Stimulated activated CD8-positive, alpha-beta memory T cell treated with anti-CD3 and anti-CD28 coated beads, Interleukin-15, amount 100 ng/mL, for 1 hour (primary cell): ENCODE measurements at places on chromosomes 11 and 22.

DNA sequence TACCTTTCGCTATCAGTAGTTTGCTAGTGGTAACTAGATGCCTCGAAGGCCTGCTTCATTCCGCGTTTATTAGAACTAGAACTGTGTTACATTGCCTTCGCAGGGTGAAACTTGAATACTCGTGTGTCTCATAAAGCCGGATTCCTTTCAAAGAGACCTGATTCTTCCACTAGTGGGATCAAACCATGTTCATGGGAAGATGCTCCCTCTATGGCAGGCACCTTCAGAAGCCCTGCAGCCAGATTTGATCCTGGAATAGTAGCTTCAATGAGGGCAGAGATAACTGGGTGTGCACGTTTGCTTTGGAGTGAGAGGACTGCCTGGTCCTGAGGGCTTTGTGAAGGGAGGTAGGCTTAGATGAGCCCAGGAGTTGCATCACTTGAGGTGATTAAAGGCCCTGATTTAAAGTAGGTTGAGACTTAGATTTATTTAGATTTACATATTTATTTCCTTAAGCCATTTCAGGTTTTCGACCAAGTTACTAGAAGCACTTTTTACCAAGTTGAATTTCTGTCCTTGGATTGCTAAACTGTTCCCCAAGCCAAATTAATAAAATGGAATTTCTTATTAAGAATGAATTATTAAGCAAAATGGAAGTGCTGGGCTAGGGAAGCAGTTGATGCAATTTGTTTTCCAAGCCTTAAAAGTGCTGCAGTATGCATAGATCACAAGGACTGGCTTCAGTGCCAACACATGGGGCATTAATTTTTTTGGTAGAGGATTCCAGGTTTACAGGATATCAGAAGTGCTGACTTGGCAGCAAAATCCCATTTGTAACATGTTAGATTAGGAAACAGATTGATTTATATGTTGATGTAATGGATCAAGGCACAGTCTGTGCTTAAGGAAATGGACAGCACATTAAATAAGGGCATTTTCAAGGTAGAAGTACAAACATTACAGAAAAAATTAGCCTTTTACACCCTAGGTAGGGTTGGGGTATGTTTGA is 32.9 kb downstream of the APLP2 start:
- no peak for DNase-seq

GRCh38 chr11:37496201-37496600 is 898.2 kb upstream of the RAG2 start:
- no peak for DNase-seq

GRCh38 chr11:123690485-123690884 is 36.1 kb upstream of the SCN3B start:
- DNase-seq, result no peak

- DNase-seq, result no peak
Measured at GRCh38 chr11:107969219-107969618, 39.5 kb upstream of the CUL5 start.

DNA sequence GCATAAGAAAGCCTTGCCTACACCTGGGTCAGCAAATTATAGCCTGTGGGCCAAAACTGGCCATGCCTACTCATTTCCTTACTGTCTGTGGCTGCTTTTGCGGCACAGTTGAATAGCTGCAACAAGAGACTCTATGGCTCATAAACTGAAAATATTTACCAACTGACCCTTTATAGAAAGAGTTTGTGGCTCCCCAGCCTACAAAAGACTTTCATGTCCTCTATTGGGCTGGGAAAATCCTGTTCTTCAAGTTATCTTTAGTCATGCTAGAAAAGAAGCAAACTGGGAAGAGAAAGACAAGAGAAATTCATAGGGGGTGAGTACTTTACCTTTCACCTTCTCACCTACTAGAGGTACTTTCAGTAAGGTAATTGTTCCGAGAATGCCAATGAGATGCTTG is 175.1 kb downstream of the SWAP70 start:
- no peak for DNase-seq

DNA sequence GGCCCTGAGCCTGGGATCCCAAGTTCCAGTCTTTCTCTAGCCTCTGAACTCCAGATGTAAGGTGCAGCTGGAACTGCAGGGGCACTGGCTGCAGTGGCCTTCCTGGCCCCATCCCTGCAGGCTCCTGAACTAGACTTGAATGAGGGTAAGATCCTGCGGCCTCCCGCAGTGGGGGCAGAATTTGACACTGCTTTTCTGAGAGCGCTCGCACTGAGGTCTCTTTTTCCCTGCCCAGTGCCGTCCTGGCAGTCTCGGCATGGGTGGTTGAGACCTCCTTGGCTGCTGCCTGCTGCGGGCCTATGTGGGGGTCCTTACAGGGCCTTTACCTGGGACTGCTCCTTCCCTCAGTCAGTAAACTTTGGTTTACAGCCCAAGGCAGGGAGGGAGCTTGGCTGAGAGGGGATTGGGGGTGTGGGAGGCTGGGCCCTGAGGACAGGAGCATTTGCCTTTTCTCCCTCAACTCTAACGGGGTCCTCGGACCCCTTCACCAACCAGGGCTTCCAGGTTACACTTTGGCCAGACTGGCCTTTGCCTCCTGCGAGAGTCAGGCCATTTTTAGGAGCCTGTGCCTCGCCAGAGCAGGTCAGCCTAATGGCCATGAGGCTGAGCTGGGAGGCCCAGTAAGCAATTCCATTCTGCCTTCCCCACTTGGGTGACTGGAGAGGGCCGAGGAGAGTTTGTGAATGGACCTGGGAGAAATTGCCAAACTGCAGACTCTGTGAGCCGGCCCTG is 35.4 kb downstream of the FAM83F start:
- no peak for DNase-seq

DNA sequence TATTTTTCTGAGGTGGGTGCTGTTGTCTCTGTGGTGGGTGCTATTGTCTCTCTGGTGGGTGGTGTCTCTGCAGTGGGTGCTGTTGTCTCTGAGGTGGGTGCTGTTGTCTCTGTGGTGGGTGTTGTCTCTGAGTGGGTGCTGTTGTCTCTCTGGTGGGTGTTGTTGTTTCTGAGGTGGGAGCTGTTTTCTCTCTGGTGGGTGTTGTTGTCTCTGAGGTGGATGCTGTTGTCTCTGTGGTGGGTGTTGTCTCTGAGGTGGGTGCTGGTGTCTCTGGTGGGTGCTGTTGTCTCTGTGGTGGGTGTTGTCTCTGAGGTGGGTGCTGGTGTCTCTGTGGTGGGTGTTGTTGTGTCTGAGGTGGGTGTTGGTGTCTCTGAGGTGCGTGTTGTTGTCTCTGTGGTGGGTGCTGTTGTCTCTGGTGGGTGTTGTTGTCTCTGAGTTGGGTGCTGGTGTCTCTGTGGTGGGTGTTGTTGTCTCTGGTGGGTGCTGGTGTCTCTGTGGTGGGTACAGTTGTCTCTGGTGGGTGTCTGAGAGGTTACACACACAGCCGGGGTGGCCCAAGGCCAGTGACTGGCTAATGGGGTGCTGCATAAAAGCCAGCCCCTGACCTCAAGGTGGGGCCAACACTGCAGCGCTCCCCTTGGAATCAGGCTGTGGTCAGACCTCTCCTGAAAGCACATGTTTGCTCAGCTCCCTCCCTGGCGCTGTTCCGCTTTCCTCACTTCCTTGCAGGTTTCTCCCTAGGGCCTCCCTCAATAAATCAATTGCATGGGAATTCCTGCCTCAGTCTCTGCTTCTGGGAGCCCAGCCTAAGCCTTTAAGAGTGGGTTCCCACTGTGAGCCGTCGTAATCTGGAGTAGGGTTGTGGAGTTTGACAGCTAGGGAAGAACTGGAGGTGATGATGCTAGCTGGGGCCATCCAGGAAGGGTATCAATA is 31.0 kb upstream of the XBP1 start:
- no peak for DNase-seq

- no peak for DNase-seq
Measured at GRCh38 chr11:91742155-91742554, 482.5 kb upstream of the FAT3 start.

DNA sequence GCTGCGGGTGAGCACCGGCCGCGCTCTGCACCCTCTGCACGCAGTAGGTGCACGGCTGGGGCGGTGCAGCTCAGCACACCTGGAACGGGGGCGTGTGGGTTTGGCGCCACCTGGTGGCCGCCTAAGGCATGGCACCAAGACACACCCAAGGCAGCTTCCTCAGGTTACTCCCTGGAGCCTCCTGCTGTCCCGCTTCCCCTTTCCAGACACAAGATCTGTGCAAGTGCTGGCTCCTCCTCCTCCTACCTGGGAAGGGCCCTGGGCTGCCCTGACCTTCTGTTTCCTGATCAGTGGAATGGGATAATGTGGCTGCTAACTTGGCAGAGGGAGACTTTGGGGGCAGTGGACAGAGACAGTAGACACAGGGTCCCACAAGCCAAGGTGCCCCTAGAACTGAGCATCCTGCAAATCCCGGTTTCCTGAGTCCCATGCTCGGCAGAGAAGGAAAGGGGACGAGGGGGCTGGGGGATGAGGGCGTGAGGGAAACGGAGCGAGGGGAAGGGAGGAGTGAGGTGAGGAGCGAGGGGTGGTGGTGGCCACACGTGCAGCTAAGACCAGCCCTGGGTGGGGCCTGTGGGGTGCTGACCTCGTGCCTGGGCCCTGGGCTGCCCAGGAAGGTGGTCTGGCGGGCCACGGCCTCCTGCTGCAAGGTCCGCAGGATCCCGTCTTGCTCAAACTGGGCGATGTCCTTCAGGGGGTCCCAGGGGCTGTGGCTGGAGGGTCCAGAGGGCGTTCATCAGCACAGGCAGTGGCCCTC is 34.8 kb upstream of the CARS1 start:
- peak; percentile 24 for DNase-seq

DNA sequence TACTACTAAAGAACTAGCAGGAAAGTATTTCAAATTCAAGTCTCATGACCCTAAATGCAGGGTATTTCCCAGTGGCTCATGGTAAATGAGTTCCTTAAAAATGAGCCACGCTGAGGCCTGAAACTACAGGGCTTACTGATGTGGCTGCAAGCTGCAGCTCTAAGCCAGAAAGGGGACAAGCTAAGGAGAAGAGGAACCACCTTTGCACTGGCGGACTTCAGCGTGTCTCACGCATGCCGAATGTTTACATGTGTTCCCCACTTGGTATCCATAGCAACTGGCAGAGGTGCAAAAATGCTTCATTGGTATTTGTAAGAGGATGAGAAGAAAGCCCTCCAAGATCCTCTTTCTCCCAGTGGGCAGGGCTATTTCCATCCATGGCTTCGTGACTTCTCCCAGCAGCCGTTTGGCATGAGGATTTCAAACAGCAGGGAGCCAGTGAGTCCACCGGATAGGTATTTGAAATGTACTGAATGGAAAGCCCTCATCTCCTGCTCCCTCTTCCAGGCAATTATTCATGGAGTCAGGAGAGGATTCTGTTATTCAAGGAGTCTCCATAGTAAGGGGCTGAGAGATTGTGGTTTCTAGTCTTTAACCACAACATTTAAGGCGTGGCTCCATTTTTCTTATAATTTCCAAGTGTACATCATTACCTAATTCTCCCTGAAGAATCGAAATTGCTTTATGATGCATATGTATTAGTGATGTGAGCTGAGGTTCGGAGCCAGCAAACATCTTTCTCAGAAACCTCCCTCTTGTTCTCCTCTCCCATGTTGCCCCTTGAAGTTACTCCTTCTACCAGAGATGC is 55.3 kb upstream of the CD44 start:
- DNase-seq, result no peak

GRCh38 chr11:75470476-75471080 is 37.6 kb upstream of the KLHL35 start:
- no peak for DNase-seq

GRCh38 chr11:92527467-92527866 is 302.8 kb downstream of the FAT3 start:
- no peak for DNase-seq

GRCh38 chr11:119368121-119369034 is 13.1 kb downstream of the USP2 start:
- no peak for DNase-seq

DNA sequence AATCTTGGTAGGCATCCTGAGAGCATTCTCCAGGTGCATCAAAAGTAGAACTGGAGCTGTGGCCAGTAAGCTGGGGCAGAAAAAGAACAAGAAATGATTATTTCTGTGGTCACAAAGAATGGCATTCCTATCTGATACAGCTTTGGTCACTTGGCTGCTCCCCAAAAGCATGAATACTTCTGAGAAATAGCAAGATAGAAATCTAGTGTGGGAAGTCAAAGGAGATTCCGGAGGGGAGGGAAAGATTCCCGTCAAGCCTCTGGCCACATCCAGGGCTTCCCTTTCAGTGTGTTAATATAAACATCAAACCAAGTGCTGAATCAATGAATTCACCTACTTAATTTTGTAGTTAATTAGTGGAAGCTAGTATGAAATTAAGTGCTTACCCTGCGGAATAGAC is 1185.4 kb downstream of the LRRC4C start:
- no peak for DNase-seq
